ENCODE measurements at places on chromosomes 6 and 20. TPM values are rescaled to one million over a fixed set of nuclear protein-coding genes. Genes with fewer than 3 reads are reported as not detected.

The MYT1 gene
- total RNA-seq: 0.11 TPM

The WFDC2 gene
- 124 TPM for total RNA-seq

The SLC17A3 gene
- total RNA-seq: not detected

- no peak for DNase-seq
These were observed 105.8 kb upstream of the SUPT3H start for GRCh38 chr6:45483501-45483900.

The TINAG gene
- total RNA-seq: 48.0 TPM

The KHDRBS2 gene
- total RNA-seq: 0.46 TPM

The CD109 gene
- 4.3 TPM for total RNA-seq

DNA sequence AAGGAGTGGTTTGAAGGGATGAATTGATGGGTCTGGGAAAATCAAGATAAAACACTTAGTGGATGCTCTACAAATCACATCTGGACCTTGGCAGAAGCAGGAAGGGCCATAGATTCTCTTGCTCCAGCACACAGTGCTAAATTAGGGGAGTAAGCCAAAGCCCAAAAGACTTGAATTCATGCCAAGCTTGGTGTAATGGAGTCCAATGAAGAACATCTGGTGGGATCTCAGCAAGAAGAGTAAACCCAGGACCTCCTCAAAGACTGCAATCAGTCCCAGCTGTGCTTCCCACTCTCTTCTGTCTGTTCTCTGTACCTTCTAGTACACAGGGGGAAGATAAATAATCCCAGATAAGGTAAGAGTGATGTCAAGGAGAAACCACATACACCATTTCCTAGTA lies 683.4 kb downstream of the RNF144B start:
- no peak for DNase-seq

GRCh38 chr6:42279144-42279781 lies 61.6 kb upstream of the MRPS10 start:
- peak; percentile 68 for DNase-seq

- DNase-seq: no peak
These were observed 186.7 kb downstream of the GJA10 start for GRCh38 chr6:90080876-90081481.

DNA sequence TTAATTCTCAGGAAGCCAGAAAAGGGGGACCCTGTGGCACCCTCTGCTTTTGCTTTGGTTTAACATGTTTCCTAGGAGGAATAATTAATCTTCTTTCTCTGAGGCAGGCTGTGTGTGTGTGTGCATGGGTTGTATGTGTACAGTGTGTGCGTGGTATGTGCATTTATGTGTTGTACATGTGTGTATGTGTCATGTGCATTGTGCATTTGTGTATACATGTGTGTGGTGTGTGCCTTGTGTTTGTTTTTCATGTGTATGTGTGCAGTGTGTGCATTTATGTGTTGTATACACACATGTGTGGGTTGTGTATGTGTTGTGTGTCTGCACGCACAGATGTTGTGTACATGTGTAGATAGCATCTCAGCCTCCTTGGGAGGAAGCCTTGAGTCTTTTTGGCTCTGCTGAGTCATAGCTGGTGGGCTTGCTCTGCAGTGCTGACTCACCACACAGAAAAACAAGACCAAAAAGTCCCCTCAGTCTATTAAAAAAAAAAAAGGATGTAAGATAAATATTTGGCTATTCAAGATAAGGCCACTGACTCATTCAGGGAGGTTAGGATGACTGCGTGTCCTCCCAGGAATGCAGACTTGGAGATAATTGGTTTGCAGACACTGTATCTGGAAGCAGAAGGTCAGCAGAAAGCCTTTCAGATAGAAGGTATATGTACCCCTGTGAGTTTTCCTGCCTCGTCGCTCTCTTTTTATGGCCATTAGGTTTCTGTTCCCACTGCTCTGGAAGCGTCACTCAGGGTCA lies 58.6 kb downstream of the SYNJ2 start:
- no peak for DNase-seq

DNA sequence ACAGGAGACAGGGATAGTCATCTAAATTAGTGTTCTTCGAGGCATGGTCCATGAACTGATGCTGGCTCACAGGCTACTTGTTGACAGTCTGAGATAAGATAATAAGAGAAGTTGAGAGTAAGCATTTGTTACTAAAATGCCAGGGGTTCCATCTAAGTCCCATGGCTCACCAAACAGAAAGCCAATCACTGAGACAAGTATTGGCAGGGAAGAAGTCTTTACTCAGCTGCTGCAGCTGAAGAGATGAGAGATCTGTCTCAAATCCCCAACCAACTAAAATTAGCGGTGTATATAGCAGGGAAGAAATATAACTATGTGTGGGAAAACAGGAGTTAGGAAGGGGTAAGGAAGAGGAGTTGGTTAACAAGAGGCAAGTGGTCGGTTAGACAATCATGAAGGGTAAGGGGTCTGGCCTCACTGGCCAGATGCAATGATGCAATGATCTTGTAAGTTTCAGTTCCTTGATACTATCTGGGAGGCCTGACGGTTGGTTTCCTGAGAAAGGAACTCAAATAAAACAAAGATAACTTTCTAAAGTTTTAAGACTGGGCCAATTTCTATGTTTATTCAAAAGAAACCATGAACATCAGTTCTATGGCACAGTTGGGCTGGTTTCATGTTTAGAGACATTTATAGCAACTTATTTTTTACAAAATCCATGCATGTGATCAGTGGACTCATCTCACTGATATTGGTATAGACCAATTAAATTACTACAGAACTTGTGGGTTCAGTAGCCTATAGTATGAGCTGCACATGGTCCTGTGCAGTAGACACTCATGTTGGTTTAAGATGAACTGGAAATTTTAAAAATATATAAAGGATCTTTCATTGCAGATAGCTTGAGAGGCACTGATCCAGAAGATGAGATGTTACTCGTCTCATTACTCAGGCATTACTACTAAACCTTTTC lies 9.9 kb upstream of the HEBP2 start:
- no peak for DNase-seq

DNA sequence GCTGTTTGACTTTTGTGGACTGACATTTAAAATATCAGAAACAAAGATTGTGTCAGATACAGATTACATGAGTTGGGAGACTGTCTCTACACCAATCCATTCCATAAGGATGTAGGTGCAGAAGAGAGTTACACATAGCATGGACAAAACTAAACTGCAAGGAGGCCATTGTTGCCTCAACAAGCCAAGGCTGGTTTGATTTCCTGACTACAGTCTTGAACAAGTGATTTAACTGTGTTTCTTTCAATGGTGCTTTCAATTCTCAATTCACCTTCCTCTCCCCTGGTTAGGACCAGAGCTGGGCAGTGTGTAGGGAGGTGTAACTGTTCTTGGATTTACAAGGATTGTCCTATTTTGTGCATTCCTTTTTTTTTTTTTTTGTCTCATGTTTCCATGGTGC lies 82.2 kb downstream of the AGPAT4 start:
- no peak for DNase-seq

GRCh38 chr20:57034001-57034400 lies 232.4 kb downstream of the BMP7 start:
- DNase-seq: no peak

The MYMX gene
- total RNA-seq: not detected
